ENCODE measurements at places on chromosomes 12 and 14.

- H3K4me1 ChIP-seq, result peaks cover 10% of the 10 kb centered on the region
- H3K27ac ChIP-seq, result peak overlapping the region; percentile 21
- peaks cover 7% of the 10 kb centered on the region for H3K36me3 ChIP-seq
- H3K27me3 ChIP-seq, result no peaks in the 10 kb centered on the region
- peak; percentile 18 for DNase-seq
These were observed 3.5 kb downstream of the KICS2 start for GRCh38 chr12:64218597-64218996.

DNA sequence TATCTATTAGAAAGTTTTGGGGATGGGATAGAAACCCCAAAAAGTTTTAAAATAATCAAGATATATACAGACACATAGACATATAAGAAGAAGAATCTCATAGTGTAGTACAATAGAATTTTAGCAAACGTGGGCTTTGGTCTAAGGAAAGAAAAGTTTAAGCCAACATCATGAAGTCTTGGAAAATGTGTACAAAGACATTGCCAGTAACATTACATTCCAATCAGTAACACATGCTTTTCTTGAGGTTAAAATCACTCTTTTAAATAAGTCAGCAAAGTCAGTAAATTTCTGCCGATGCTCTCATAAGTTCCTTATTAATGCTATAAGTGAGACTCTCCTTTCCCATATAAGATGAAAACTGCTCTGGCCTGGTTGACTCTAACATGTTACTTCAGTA lies 201.1 kb upstream of the LRIG3 start:
- H3K27ac ChIP-seq, result no peak overlapping the region
- H3K4me3 ChIP-seq, result no peak overlapping the region
- H3K36me3 ChIP-seq, result no peaks in the 10 kb centered on the region
- no peak for DNase-seq
- H3K4me1 ChIP-seq, result no peaks in the 10 kb centered on the region
- no peaks in the 10 kb centered on the region for H3K27me3 ChIP-seq

- no peak overlapping the region for H3K27ac ChIP-seq
- no peak for DNase-seq
- no peak overlapping the region for H3K4me3 ChIP-seq
- no peaks in the 10 kb centered on the region for H3K4me1 ChIP-seq
- H3K36me3 ChIP-seq, result no peaks in the 10 kb centered on the region
These were observed 678.6 kb downstream of the BCL11B start for GRCh38 chr14:98593361-98593761.

DNA sequence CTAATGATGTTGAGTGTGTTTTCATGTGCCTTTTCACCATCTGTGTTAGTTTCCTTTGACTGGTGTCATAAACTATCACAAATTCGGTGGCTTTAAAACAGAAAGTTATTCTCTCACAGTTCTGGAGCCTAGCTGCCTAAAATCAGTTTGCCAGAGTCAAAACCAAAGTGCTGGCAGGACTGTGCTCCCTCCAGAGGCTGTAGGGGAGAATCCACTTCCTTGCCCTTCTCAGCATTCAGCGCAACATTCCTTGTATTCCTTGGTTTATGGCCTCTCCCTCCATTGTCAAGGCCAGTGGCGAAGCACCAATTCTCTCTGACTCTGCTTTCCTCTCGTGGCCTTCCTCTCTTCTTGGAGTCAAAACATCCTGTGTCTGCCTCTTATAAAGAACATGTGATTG lies 174.2 kb upstream of the PDE3A start:
- H3K36me3 ChIP-seq, result no peaks in the 10 kb centered on the region
- H3K4me1 ChIP-seq, result no peaks in the 10 kb centered on the region
- H3K27ac ChIP-seq, result no peak overlapping the region
- DNase-seq, result no peak
- H3K4me3 ChIP-seq, result no peak overlapping the region
